Regular cardiac myocyte (primary cell): ENCODE measurements at places on chromosomes 11 and 22. TPM values are rescaled to one million over a fixed set of nuclear protein-coding genes. Genes with fewer than 3 reads are reported as not detected.

Gene CABP4
- total RNA-seq, result 0.28 and 0.38 TPM in 2 replicates

Gene WT1
- total RNA-seq, result 0.28 and 0.38 TPM in 2 replicates

Gene OR6A2
- 0.19 and 0.28 TPM in 2 replicates for total RNA-seq

Gene KRTAP5-8
- total RNA-seq, result not detected in 2 replicates

Gene PTPRCAP
- 0.19 and 0.28 TPM in 2 replicates for total RNA-seq

Gene CDPF1
- total RNA-seq, result 7.5 and 9.9 TPM in 2 replicates

Gene SNX32
- 0.38 and 2.5 TPM in 2 replicates for total RNA-seq

Gene CRYAB
- 41.2 and 44.7 TPM in 2 replicates for total RNA-seq

Gene JAML
- not detected in 2 replicates for total RNA-seq

Gene HORMAD2
- total RNA-seq, result under 0.01 TPM in 2 replicates

Gene UCP2
- 0.56 and 0.77 TPM in 2 replicates for total RNA-seq

Gene ACAD8
- 14.2 and 14.7 TPM in 2 replicates for total RNA-seq

Gene MISFA
- 0.19 and 2.0 TPM in 2 replicates for total RNA-seq

Gene TRIM49B
- not detected in 2 replicates for total RNA-seq

Gene CTSW
- total RNA-seq, result not detected in 2 replicates

Gene H19
- total RNA-seq, result 9.2 and 52.7 TPM in 2 replicates

Gene PANX3
- total RNA-seq, result not detected in 2 replicates

Gene TNNT3
- 0.56 TPM in 1 of 2 replicates, not detected in the other for total RNA-seq

Gene COPB1
- 357 and 359 TPM in 2 replicates for total RNA-seq

Gene GTSE1
- total RNA-seq, result 0.56 and 11.3 TPM in 2 replicates

Gene ANAPC15
- 13.8 and 49.3 TPM in 2 replicates for total RNA-seq
